ENCODE measurements at places on chromosomes 16 and 17.

DNA sequence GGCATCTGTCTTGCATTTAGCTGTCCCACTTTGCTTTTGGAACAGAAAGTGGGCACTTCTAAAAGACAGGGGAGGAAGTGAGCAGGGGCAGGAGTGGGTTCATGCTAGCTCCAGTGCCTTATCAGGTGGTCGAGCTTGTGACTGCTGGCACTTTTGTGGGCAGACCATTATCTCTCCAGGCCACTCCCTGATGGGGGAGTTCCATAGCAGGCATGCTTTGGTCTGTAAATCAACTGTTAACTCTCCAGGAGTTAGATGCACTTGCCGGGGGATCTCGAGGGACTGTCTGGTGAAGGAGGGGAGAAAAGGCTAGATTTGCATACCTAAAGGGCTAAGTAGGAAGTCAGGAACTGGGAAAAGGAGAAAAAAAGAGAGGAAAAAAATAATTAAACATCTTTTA, 9.3 kb upstream of the CARD14 start:
- DNase-seq: no peak

DNA sequence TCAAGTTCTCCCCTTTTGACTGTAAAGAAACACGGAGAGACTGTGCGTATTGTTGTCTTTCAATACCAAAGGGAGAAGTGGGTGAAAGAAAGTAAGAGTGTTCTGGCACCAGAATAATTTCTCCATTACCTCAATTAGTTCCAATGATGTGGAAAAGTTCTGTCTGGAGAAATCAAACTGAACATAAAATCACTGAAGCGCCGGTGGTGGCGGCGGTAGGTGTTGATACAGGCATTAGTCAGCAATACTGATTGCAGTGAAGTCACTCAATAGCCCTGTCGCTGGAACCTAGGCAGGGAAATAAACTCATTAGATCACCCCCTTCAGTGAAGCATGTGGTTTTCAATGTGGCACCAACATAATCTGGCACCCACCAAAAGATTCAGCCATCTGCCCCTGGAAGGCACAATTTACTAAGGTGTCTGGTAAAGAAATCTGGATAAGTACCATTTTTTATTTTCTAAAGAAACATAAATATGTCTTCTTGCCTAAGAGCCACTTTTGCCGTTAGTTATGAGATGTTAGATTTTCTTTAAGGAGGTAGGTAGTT, 274.2 kb upstream of the SOX9 start:
- no peak for DNase-seq

GRCh38 chr17:82324566-82325285, 7.3 kb upstream of the CD7 start:
- DNase-seq: no peak

- no peak for DNase-seq
Observed at GRCh38 chr17:7383742-7384488, 3.0 kb downstream of the TNK1 start.

DNA sequence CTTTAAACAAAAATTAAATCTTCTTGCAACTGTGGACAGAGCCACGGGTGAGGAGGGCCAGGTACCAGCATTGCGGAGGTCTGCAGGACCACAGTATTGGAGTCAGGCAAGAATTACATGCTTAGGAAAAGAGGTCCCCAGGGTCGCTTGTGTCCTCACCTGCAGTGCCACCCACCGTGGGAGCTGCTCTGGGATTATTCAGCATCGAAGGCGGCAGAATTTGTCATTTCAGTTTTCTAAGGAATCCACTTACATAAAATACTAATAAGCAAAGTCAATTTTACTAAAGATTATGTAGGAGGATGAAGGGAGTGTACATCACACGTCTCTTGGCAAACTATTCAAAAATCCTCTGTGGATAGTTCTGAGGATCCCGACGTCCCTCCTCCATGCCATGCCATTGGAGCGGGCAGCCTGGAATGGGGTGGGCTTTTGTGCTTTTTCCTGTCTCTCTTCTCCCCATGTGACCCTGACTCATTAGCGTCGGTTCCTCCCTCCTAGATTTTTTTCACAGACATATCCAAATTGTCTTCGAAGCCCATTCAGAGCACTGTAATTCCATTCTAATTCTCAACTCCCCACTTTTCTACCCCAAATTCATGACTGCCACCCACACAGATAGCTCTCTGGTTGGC, 3.0 kb upstream of the PIK3R6 start:
- peak; percentile 55 for DNase-seq

GRCh38 chr16:50340578-50340977, 28.2 kb downstream of the BRD7 start:
- no peak for DNase-seq

DNA sequence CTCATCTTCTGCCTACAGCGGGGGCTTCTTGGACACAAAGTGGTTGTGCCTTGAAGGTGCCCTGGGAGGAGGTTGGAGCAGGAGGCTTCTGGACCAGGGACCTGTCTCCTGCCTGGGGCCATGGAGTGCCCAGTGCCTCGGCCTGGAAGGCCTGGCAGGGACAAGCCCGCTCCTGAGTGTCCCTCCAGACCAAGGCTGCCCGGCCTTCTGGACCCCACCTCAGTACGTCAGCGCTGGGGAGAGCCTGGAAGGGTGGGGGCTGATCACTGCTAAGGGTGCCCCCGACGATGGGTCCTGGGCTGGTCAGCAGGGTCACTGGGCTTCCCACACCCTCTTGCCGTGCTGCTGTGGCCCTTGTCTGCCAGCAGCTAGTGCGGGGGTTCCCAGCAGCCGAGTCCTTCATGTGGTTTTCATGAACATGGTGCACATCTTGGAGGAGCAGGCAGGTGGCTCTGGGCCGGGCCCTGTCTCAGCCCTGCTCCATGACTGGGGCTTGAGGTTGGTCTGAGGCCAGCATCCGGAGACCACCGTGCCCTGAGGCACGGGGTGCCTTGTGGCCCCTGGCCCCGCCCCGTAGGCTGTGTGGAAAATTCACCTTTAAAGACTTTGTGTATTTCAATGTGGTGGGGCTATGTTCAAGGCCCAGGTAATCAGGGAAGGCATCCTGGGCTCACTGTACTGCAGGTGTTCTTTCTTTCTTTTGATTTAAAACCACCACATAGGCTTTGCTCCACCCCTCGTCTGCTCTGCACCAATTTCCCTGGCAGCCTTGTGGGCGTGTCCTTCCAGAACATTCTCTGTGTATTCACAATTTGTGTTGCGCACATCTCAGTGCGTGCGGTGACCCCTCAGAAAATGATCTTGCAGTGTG, 22.4 kb downstream of the MGRN1 start:
- DNase-seq: no peak

GRCh38 chr17:72408641-72409040, 287.8 kb downstream of the SOX9 start:
- DNase-seq: no peak

DNA sequence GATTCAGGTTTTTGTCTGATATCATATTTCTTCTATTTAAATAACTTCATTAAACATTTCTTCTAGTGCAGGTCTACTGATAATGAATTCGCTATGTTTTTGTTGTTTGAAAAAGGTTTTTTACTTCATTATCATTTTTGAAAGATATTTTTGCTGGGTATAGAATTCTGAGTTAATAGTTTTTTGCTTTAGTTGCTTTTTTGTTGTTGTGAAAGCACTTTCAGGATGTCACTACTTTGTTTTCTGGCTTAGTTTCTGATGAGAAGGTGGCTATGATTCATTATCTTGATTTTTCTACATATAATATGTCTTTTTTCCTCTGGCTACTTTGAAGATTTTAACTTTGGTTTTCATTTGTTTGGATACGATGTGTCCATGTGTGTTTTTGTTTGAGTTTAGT, 3.5 kb downstream of the ZFP1 start:
- DNase-seq: no peak

DNA sequence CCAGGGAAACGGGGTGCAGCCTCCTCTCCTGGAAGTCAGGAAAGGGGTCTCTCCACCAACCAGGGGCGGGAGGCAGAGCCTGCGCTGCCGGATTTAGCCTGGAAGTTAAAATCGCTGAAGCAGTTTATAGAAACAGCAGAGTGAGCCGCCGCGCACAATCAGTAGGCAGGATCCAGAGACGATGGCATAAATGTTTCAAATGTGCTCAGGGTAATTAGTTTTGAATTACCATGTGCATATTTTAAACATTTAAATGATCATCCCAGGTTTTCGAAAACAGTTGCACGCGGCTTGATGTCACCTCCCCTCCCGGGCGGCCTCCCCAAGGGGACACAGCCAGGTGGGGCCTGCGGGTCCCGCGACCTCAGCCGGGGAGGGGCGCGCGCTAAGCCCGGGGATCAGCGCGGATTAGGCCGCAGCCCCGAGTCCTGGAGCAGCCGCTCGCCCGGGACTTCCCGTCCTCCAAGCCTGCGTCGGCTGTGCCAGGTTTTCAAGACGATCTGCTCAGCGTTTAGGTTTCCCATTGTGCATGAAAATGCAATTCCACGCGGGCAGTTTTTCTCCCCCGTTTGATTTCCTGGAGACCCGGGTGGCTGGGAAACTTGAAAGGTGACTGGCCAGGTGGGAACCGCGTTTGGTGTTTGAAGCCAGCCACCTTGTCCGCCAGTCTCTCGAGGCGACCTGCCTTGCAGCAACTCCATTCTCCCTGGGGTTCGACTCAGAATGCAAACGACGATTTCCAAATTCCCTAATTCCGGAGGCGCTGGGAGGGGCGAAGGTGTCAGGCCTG, 78.3 kb downstream of the RPA1 start:
- no peak for DNase-seq

- no peak for DNase-seq
Observed at GRCh38 chr17:40534371-40535189, 30.7 kb downstream of the CCR7 start.

DNA sequence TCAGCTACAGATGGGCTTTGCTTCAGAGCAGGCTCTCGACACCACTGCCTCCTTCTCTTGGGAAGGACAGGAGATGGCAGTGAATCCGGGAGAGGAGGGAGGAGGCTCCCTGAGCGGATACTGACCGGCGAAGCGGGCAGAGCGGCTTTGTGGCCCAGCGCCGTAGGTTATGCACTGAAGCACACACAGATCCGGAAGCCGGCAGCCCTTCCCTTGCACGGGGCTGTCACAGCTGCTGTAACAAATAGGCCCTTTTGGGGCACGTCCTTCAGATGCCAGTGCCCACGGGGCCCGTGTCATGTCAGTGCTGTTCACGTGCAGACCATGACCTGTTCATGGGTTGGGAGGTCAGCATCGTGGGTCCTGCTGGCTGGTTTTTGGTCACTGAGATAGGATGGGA, 144.7 kb upstream of the CHMP6 start:
- no peak for DNase-seq

- DNase-seq: no peak
Observed at GRCh38 chr17:48530887-48531272, at the start of gene HOXB1. TSS of gene HOXB1 (minus strand) at chr17:48531011. CDS start at chr17:48530904, 107 bp downstream.

- no peak for DNase-seq
Observed at GRCh38 chr16:19783363-19784182, 65.5 kb downstream of the IQCK start.

DNA sequence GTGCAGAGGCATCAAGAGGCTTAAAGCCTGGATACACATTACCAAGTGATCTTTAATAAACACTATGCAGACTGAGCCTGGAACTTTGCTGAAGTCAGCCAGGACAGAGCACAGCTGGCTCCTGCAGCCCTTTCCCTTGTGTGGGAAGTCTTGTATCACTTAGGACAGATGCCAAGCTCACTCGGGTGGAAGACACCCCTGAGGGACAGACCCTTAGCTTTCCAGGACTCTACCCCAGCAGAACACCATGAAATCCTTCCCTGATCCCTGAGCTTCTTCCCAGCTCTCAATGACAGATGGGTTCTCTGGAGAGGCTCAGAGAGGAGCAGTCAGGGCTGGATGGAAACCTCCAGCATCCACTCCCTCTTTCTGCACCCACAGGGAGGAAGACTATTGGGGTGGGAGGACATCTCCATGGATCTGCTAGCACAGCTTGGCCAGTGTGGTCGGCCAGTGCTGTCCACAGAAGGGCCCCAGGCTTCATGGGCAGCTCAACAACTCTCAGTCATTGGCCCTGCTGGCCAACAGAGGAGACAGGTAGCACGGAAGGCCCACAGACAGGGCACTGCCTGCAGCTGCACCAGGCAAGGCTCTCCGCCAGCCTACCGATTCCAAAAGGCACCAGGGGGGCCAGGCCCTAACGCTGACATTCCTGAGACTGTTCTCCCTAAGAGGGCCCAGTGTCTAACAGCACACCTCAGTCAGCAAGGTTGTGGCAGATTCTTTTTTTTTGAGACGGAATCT, 15.9 kb downstream of the RAB5C start:
- DNase-seq: no peak

GRCh38 chr16:85592700-85593493, 20.2 kb upstream of the GSE1 start:
- no peak for DNase-seq

DNA sequence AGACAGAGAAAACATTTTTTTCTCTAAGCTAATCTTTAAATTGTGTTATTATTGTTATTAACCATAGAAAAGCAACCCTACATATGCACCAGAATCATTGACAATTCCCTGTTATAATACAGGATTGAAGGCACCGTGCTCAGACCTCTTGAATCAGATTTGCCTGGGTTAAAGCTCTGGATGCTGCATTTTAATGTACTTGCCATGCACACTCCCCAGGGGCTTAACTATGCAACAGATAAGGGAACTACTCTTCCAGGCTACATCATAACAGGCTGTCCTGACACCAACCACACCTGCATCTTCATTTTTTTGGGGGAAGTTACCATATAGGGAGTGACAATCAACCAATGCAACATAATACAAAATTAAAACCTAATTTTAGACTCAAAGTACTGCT, 1187.6 kb upstream of the CDH8 start:
- no peak for DNase-seq

GRCh38 chr16:80664786-80665185, 124.0 kb downstream of the DYNLRB2 start:
- DNase-seq: no peak

- DNase-seq: no peak
Observed at GRCh38 chr16:79083508-79084299, 516.8 kb downstream of the MAF start.

GRCh38 chr17:2796164-2797125, at the start of gene RAP1GAP2:
TSS of gene RAP1GAP2 (plus strand) at chr17:2796438. CDS start at chr17:2796528, 90 bp downstream.
- DNase-seq: no peak

- no peak for DNase-seq
Observed at GRCh38 chr17:19646788-19647696, 1.5 kb upstream of the ALDH3A2 start.

- DNase-seq: no peak
Observed at GRCh38 chr16:52729731-52730130, 182.8 kb upstream of the TOX3 start.

GRCh38 chr16:49503256-49504022, 129.8 kb downstream of the C16orf78 start:
- DNase-seq: no peak

- DNase-seq: no peak
Observed at GRCh38 chr16:53898993-53899392, 195.0 kb downstream of the FTO start.

DNA sequence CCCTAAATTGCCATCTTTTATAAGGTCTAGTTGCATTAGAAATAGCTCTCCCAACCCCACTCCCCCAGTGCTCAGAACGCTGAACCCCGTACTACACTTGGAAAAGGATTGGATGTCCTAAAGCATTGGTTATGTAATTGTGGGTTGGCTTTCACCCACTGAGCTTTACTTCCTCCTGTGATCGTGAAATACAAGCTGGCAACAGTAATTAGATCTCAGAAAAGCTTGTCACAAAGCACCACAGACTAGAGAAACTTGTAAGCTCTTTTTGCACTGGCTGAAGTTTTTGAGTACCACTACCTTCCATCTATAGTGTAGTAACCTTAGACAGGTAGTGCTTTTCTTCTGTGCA, 54.4 kb downstream of the SIAH1 start:
- no peak for DNase-seq

GRCh38 chr16:66513111-66513723, 36.7 kb downstream of the TK2 start:
- no peak for DNase-seq

- DNase-seq: no peak
Observed at GRCh38 chr17:36034127-36034526, 16.4 kb upstream of the CCL23 start.

Data from ascending aorta (tissue), 2 donors.